ENCODE measurements at places on chromosomes 2 and 18.

DNA sequence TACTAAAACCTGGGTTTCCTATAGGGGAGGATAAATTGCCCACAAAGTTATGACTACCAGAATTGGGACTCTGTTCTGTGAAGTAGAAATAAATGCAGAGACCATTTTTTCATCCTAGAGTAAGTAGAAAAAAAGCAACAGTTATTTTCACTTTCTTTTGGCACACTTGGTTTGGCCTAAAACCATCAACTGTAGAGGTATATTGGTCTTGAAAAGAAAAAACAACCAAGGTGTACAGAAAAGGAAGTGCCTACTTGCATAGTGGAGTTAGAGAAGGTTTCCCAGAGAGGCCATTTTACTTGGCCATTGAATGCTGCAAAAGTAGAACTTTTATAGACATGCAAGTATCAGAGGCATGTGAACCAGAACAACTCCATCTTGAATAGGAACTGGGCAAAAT, 89.4 kb upstream of the TACR1 start:
- DNase-seq, result no peak

DNA sequence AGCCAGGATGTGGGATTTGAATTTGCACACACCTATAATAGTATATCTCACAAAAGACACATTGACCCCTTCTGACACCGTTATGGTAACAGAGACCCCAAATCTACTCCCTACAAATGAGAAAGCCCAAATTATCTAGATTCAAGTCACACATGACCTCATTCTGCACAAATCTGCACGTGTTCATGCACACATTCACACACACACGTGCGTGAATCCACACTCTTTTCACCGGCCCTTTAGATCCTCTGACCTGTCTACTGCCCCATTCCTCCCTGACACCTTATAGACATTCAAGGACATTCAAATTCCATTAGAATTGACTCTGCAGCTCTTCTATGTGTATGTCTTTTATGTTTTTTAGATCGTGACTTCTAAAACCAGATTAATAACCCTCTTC, 627.8 kb upstream of the ID2 start:
- DNase-seq, result no peak

DNA sequence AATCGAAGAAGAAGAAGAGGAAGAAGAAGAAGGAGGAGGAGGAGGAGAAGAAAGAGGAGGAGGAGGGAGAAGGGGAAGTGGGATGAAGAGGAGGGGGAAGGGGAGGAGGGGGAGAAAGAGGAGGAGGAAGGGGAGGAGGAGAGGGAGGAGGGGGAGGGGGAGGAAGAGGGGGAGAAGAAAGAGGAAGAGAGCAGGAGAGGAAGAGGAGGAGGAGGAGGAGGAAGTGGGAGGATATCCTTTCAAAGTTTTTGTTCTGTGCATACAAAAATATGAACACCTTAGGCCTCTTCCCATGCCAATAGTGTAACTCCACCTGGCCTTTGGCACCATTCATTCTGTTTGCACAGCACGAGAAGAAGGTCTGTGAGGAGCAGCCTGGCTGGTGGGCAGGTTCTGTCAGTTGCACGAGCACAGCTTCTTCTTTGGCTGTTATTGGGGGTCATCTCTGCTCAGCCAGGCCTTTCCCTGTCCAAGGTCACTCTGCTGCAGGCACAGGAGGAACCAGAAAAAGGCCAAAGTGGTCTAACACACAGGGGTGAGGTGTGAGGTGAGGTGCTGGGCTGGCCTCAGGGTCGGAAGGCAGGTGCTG, 25.8 kb upstream of the PLB1 start:
- DNase-seq, result no peak

DNA sequence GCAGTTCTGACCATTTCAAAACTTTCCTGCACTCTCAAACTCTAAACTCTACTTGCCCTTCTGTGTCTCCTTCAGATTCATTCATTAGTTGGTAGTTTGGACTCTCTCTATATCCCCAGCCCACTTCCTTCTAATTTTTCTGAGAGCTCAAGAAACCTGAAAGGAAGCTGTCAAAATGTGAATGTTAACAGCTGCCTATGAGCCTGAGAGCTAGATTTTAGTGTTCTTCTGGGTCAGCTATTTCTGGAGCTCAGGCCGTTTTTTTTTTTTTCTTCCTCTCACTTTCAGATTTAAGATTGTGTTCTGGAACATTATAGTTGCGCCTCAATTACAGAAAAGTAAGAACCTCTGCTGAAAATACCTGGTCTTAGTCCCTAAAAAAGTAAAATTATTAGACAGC, 73.1 kb downstream of the RTN4 start:
- no peak for DNase-seq

DNA sequence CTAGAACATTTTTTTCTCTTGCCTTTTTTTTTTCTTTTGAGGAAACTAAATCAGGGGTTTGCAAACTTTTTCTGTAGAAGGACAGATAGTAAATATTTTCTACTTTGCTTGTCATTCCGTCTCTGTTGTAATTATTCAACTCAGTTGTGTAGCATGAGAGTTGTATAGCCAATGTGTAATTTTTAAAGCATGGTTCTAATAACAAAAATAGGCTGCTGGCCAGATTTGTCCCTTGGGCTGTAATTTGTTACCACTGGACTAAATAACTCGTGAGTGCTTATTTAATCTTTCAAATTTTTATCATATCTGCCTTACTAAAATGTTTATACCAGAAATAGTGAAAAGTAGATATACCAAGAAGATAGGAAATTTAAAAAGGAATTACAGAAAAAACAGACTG, 43.0 kb downstream of the CCDC148 start:
- no peak for DNase-seq

All from hematopoietic multipotent progenitor cell treated with erythropoietin and hydrocortisone succinate and interleukin-3 and kit ligand, for 8 days (in vitro differentiated cells).